Transverse colon (tissue), 4 donors: ENCODE measurements at places on chromosomes 1 and 21. TPM values are rescaled to one million over a fixed set of nuclear protein-coding genes. Genes with fewer than 3 reads are reported as not detected.

DNA sequence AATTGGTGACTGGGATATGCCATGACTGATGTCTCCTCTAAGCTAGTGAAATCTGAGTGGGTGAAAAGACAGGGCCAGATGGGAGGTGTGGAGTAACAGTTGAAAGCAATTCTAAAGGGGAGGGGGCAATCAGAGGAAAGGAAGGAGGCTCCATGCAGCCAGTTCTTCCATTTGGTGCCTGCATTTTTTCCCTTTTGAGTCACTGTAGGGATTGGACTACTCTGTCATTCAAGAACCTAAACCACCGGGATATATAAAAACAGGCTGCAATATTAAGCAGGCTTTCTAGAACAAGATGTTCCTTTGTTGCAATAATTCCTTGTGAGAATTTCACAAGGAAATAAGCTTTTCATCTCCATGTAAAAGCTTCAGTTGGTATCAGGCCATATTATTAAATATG, 18.3 kb downstream of the CLIC6 start:
- no peaks in the 10 kb centered on the region for H3K27me3 ChIP-seq
- no peak overlapping the region for H3K27ac ChIP-seq
- peaks cover 14% of the 10 kb centered on the region for H3K4me1 ChIP-seq
- no peak for DNase-seq
- no peaks in the 10 kb centered on the region for H3K36me3 ChIP-seq

DNA sequence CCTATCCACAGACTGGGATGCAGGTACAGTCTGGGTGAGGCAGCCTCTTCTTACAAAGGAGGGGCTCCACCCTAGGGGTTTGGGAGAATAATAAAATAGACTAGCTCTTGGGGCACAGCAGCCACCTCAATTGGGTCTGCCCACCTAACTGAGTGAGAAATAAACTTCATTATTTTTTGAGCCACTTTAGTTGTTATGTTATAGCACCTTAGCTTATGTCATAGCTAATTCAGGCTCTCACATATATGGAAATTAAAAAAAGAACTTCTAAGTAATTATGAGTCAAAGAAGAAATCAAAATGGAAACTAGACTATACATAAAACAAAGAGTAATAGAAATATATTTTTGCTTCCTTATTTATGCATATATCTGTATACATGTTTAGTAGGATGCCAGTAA, 318.5 kb upstream of the B3GALT2 start:
- no peak overlapping the region for H3K27ac ChIP-seq
- no peak overlapping the region for H3K4me3 ChIP-seq

DNA sequence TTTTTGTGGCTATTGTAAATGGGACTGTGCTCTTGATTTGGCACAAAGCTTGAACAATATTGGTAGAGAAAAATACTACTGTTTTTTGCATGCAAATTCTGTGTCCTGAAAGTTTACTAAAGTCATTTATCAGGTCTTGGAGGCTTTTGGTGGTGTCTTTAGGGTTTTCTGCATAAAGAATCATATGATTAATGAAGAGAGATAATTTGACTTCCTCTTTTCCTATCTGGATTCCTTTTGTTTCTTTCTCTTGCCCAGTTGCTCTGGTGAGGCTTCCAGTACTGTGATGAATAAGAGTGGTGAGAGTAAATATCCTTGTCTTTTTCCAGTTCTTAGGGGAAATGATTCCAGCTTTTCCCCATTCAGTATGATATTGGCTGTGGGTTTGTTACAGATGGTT, 1166.7 kb downstream of the NCAM2 start:
- H3K27ac ChIP-seq = no peak overlapping the region
- no peaks in the 10 kb centered on the region for H3K4me1 ChIP-seq
- H3K36me3 ChIP-seq = no peaks in the 10 kb centered on the region
- no peaks in the 10 kb centered on the region for H3K27me3 ChIP-seq

DNA sequence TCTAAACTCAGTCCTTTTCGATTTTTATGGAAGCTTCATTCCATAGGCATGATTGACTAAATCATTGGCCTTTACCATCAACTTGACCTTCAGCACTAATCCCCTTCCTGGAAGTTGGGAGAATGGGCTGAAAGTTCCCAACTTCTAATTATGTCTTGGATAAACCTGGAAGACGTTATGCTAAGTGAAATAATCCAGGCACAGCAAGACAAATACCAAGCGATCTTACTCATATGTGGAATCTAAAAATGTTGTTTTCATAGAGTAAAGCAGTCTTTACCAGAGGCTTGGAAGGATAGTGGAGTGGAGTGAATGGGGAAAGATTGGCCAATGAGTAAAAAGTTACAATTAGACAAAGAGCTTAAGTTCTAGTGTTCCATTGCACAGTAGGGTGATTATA, 1453.2 kb downstream of the PLA2G4A start:
- no peaks in the 10 kb centered on the region for H3K27me3 ChIP-seq
- no peak overlapping the region for H3K4me3 ChIP-seq
- no peaks in the 10 kb centered on the region for H3K36me3 ChIP-seq
- DNase-seq = no peak

DNA sequence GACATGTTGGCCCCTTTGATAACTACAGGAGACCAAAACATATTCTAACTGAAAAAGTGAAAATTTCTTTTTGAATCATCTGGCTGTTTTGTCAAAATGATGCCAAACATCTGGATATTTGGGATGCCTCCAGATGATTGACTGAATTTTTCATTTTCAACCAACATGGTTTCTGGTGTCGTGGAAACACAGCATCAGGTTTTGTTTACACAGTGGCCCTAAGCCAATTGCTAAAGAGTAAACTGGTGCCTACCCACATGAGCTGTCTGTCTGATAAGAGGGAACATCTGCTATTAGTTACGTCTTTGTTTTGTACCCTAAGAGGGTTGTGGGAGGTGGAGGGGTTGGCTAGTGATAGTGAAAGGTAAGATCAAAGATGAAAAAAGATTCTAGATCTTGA, 204.8 kb downstream of the KCNK2 start:
- H3K27ac ChIP-seq = no peak overlapping the region
- no peak for DNase-seq
- H3K4me3 ChIP-seq = no peak overlapping the region
- H3K4me1 ChIP-seq = no peaks in the 10 kb centered on the region
- H3K36me3 ChIP-seq = no peaks in the 10 kb centered on the region

Gene ARHGAP30
- 4.8 TPM for total RNA-seq
